ENCODE measurements at places on chromosomes 11 and 22. TPM values are rescaled to one million over a fixed set of nuclear protein-coding genes. Genes with fewer than 3 reads are reported as not detected.

- no peak overlapping the region for H3K4me3 ChIP-seq
- DNase-seq: no peak
- H3K27me3 ChIP-seq: no peaks in the 10 kb centered on the region
- H3K27ac ChIP-seq: no peak overlapping the region
- no peaks in the 10 kb centered on the region for H3K4me1 ChIP-seq
Measured at GRCh38 chr11:116309446-116309845, 463.3 kb downstream of the BUD13 start.

Gene CD82
- 4.8 TPM for total RNA-seq

- H3K36me3 ChIP-seq: no peaks in the 10 kb centered on the region
- no peaks in the 10 kb centered on the region for H3K27me3 ChIP-seq
- no peak overlapping the region for H3K27ac ChIP-seq
Measured at GRCh38 chr11:83093634-83094033, 21.9 kb upstream of the RAB30 start.

GRCh38 chr22:17096071-17096470 is 11.3 kb downstream of the IL17RA start:
- peaks cover 16% of the 10 kb centered on the region for H3K36me3 ChIP-seq
- H3K27me3 ChIP-seq: no peaks in the 10 kb centered on the region
- no peaks in the 10 kb centered on the region for H3K4me1 ChIP-seq
- H3K27ac ChIP-seq: no peak overlapping the region

Gene GLYATL1
- total RNA-seq: not detected

Gene SCUBE2
- total RNA-seq: 3.5 TPM

- H3K4me1 ChIP-seq: peaks cover 33% of the 10 kb centered on the region
- DNase-seq: no peak
- no peak overlapping the region for H3K27ac ChIP-seq
- no peaks in the 10 kb centered on the region for H3K36me3 ChIP-seq
- H3K4me3 ChIP-seq: no peak overlapping the region
- no peaks in the 10 kb centered on the region for H3K27me3 ChIP-seq
Measured at GRCh38 chr11:47512701-47513100, 40.2 kb downstream of the CELF1 start.

GRCh38 chr22:35631597-35631996 is 14.5 kb upstream of the MB start:
- peak; percentile 48 for DNase-seq
- H3K4me3 ChIP-seq: no peak overlapping the region

DNA sequence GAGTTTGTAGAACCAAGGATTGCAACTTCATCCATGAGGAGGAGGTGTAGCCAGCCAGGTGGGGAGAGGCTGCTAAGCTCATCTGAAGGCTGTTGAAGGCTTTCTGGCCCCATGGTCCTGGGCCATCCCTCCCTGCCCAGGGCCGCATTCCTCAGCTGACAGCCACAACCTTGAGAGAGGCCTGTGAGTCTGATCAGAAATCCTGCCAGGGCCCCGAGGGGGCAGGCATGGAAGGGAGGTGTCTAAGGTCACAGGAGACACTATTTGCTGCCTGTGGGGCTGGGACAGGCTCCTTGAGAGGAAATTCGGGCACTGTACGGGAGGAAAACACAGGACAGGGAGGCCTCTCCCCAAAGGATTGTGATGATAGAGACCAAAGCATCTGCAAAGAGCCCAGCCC is 88.1 kb upstream of the IGLL5 start:
- no peaks in the 10 kb centered on the region for H3K36me3 ChIP-seq
- H3K4me3 ChIP-seq: no peak overlapping the region
- no peaks in the 10 kb centered on the region for H3K4me1 ChIP-seq
- DNase-seq: no peak
- no peak overlapping the region for H3K27ac ChIP-seq

- H3K4me1 ChIP-seq: peaks cover 56% of the 10 kb centered on the region
- H3K27me3 ChIP-seq: no peaks in the 10 kb centered on the region
- peak; percentile 30 for DNase-seq
- peak overlapping the region; percentile 95 for H3K27ac ChIP-seq
- H3K4me3 ChIP-seq: peak overlapping the region; percentile 84
Measured at GRCh38 chr11:33731723-33732531, 4.3 kb downstream of the CD59 start.

DNA sequence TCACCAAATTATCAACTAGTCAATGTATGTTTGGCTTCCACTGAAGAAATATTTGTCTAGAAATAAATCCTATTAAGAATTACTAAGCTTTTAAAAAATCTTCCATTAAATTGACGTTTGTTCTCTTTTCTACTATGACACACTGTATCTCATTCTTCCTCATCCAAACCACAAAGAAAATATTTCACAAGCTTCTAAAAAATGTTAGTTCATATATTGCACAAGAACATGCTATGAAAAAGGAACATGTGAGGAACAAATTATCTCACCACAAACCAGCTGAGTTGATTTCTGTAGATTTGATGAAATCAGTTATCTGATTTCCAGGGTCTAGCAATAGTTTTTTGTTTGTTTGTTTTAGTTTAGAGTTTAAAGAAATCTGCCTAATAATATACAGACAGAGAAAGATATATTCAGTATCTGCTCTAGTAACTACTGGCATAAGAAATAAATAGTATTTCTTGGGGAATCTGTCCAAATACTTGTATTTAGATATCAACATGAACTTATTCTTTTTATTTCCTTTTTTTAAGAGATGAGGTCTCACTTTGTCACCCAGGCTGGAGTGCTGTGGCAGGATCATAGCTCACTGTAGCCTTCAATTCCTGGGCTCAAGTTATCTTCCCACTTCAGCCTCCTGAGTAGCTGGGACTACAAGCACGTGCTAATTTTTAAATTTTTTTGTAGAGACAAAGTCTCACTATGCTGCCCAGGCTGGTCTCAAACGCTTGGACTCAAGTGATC is 161.7 kb downstream of the ATG16L2 start:
- 0 out of 2 replicates have a peak, but pooled peaks cover 2% of the 10 kb centered on the region for H3K36me3 ChIP-seq
- no peaks in the 10 kb centered on the region for H3K27me3 ChIP-seq
- peak; percentile 89 for DNase-seq

GRCh38 chr11:64026575-64027205 is 9.0 kb upstream of the FLRT1 start:
- no peak overlapping the region for H3K4me3 ChIP-seq

GRCh38 chr22:49257551-49257961 is 570.1 kb downstream of the BRD1 start:
- H3K4me1 ChIP-seq: no peaks in the 10 kb centered on the region
- no peak overlapping the region for H3K4me3 ChIP-seq
- DNase-seq: no peak
- no peaks in the 10 kb centered on the region for H3K27me3 ChIP-seq

Gene TMEM132A
- 28.2 TPM for total RNA-seq

DNA sequence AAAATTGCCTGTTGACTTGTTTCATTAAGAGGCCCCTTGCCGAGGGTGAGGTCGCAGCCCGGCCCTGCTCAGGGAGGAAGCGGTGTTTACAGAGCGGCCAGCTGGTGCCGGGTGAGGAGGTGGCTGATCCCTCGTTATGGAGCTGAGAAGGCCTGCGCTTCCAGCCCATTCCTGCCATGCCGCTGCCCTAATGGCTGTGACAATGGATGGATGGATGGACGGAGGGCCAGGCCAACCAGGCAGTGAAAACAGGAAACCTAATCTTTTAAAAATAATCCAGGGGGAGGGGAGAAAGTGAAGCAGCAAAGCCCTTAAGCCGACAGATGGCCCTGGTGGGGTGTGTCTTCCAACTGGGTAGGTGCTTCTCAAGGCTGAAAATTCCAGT is 38.5 kb downstream of the BCR start:
- H3K27ac ChIP-seq: no peak overlapping the region
- no peak overlapping the region for H3K4me3 ChIP-seq
- no peak for DNase-seq
- peaks cover 46% of the 10 kb centered on the region for H3K4me1 ChIP-seq
- no peaks in the 10 kb centered on the region for H3K27me3 ChIP-seq

- peaks cover 16% of the 10 kb centered on the region for H3K27me3 ChIP-seq
- H3K4me3 ChIP-seq: no peak overlapping the region
- no peaks in the 10 kb centered on the region for H3K36me3 ChIP-seq
- no peaks in the 10 kb centered on the region for H3K4me1 ChIP-seq
- no peak for DNase-seq
- H3K27ac ChIP-seq: no peak overlapping the region
Measured at GRCh38 chr22:30167296-30167695, 79.3 kb downstream of the LIF start.

- H3K4me3 ChIP-seq: peak overlapping the region; percentile 90
- peak overlapping the region; percentile 20 for H3K27ac ChIP-seq
- H3K27me3 ChIP-seq: no peaks in the 10 kb centered on the region
- H3K4me1 ChIP-seq: peaks cover 70% of the 10 kb centered on the region
- no peaks in the 10 kb centered on the region for H3K36me3 ChIP-seq
Measured at GRCh38 chr11:126997196-126997595, 3.4 kb downstream of the KIRREL3 start.

GRCh38 chr22:50717709-50718351 is 20.2 kb upstream of the ACR start:
- no peak overlapping the region for H3K4me3 ChIP-seq
- 0 out of 2 replicates have a peak, but pooled peaks cover 8% of the 10 kb centered on the region for H3K27me3 ChIP-seq
- no peaks in the 10 kb centered on the region for H3K36me3 ChIP-seq
- DNase-seq: no peak
- H3K4me1 ChIP-seq: no peaks in the 10 kb centered on the region

GRCh38 chr11:65096926-65097325 is 912 bp downstream of the VPS51 start:
- H3K27me3 ChIP-seq: no peaks in the 10 kb centered on the region
- H3K27ac ChIP-seq: no peak overlapping the region
- DNase-seq: no peak
- peaks cover 7% of the 10 kb centered on the region for H3K4me1 ChIP-seq

Gene TSPAN32
- total RNA-seq: not detected

GRCh38 chr11:1152316-1153104 is 5.2 kb upstream of the MUC5AC start:
- H3K27ac ChIP-seq: no peak overlapping the region
- no peak for DNase-seq
- no peaks in the 10 kb centered on the region for H3K36me3 ChIP-seq
- H3K4me1 ChIP-seq: peaks cover 8% of the 10 kb centered on the region
- H3K4me3 ChIP-seq: no peak overlapping the region

Measured in GM23248 (cell line).